ENCODE measurements at places on chromosomes 2 and 18.
A peak's percentile ranks its signal among the peaks of the same experiment; 100 is the strongest.

GRCh38 chr2:80303909-80304837 is at the start of gene LRRTM1:
LRRTM1 (minus strand) TSS chr2:80304752; CDS start chr2:80303819, 933 bp downstream.
- no peak for DNase-seq

GRCh38 chr2:175393851-175394250 is 212.3 kb upstream of the ATP5MC3 start:
- DNase-seq, result no peak

GRCh38 chr2:32918774-32919173 is 28.0 kb upstream of the LTBP1 start:
- DNase-seq, result no peak

DNA sequence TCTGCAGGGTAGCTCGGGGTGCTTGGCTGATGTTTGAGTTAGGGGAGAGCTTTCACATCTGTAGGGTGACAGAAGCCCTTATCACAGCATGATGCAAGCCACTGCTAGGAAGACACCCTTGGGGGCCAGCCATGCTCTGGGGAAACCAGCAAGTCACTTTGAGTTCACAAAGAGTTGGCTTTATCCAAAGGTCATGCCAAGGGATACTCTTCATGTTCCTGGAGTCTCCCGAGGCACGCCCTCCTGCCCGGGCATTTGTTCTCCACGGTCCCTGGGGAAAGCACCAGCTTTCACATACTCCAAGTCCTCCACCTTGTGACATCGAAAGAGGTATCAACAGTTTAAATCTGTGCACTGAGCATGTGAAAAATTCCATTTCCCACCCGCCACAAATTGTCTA is 227.7 kb downstream of the VAPA start:
- DNase-seq, result no peak

GRCh38 chr2:36507408-36507812 is 90.6 kb downstream of the FEZ2 start:
- DNase-seq, result no peak

GRCh38 chr2:206635015-206635414 is 7.3 kb upstream of the FAM237A start:
- no peak for DNase-seq

GRCh38 chr2:144479659-144480058 is 40.3 kb downstream of the ZEB2 start:
- no peak for DNase-seq

DNA sequence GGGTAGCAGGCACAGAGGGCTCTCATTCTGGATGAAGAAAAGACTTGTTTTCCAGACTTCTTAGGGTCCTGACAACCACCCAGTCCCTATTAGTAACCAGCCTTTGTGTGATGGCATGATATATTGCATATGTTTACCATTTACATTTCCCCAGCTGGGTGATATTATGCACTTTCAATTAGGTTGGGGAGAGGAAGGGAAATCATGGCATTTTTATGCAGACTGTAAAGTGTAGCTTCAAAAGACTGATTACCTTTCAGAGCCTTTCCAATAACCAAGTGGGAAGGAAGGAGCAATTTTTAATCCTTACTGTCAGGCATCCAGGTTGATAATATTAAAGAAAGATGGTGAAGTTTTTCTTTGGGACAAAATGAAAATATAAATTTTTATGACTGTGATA is 240.8 kb upstream of the NRP2 start:
- DNase-seq, result no peak

DNA sequence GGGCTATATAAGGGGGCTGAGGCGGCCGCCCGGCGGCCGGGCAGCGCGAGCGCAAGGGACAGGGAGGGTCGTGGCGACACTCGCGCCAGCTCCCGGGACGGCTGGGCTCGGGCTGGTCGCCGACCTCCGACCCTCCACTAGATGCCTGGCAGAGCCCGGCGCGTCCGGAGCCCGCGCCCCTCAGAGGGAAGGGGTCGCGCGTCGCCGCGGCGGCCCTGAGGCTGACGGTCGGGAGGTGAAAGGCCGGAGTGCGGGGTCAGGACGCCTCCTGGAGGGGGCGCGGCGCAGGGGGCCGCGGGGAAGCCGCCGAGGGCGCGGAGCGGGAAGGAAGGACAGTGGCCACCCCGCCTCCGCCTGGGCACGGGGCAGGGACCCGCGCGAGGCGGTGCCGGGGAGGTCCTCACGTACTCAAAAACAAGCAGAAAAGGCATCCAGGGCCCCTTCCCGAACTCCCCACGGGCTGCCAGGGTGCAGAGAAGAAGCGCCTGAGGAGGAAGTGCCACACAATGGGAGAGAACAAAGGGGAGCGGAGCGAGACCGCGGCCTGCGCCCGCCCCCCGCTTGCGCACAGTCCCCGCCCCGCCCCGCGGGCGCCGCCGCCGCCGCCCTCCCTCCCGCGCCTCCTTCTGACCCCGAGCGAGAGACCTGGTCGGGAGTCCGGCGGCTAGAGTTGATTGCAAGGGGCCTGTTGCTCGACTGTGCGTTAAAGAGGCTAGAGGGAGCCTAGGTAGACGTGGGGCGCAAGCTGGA is 776 bp upstream of the KLF7 start:
- no peak for DNase-seq

- no peak for DNase-seq
These were observed 37.1 kb upstream of the FRZB start for GRCh38 chr2:182903566-182903965.

- no peak for DNase-seq
These were observed 229.8 kb downstream of the LDLRAD4 start for GRCh38 chr18:13448335-13448795.

DNA sequence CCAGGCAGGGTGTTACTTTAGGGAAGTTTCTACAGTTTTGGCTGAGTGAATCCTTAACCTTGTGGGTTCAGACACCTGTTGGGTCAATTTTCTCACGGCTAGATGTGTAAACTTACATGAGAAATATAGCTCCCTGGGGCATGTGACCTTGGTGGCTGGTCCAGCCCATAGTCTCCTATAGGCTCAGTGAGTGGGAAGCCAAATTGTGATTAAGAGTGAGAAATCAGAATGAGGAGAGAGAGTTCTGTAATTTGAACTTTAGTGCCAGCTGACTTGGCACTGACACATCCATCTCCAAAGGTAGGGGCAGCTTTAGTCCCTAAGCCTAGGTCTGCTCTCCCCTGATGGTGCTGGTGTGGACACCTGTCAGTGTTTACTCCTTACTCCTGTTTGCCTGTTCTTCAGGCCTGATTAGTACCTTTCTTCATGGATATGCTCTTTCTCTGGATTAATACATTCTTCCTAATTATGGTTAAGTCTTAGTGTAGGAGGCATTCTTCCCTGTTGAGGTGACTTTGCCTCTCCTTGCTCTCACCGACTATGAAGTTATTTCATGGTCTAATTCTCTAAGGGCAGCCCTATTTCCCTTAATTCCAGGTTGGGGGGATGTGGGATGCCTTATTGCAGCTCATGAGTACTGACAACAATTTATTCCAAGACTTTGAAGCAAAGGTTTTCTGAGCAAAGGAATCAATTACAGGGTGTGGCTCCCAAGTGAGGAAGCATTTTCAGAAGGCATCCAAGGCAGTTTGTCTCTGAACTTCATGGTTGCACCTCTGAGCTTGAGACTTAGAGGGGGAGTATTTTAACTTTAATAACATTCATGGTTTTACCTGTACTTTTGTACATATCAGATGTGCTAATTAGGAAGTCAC is 177.3 kb downstream of the DYSF start:
- no peak for DNase-seq

DNA sequence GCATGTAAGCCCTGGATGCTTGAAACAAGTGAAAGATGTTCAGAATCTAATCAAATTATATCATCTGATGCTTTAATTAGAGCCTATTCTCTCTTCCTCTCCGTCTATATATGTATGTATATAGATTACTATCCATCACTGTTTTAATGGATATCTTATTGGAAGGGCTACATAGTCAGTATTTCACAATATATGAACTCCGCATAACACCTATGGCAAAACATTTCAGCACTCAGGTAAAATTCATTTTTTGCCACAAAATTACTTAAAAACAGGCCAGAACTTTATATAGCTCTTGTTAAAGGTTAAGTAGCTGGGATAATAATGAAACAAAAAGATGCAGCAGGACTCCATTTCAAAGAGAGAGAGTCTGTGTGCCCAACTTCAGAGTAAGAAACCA is 1.2 kb downstream of the PJVK start:
- DNase-seq, result no peak

DNA sequence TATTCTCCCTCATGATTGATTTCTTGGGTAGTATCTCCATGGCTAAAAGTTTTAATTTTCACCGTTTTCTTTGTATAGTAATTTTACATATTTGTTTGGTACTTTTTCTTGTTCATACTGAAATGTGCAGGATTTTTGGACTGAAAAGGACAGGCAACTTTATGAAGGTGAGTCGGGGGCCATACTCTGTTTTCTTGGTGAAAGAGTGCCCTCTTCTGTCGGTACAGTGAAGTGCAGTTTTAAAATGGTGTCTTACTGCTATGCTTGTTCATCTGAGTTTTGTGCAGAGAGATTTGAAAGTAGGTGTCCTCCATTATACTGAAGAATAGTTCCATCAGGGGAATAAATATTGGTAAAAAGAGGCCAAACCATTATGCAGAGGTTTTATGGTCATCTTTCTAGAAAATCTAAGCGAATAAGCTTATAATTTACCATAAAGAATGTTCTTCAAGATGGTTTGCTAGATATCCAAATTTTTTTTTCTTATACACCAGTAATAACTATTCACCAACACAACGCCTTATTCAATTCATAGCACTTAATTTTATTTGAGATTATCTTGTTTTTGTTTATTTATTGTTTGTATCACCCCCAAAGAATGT is 8.7 kb upstream of the SERPINB13 start:
- DNase-seq, result peak; percentile 1

- no peak for DNase-seq
These were observed 28.8 kb upstream of the APOB start for GRCh38 chr2:21072477-21073242.

- no peak for DNase-seq
These were observed 21.2 kb upstream of the MAP3K20 start for GRCh38 chr2:173054466-173054865.

- peak; percentile 69 for DNase-seq
These were observed at the start of gene EHD3 for GRCh38 chr2:31233741-31234682. EHD3 (plus strand) TSS chr2:31234152; CDS start chr2:31234622, 470 bp downstream.

- DNase-seq, result no peak
These were observed 17.5 kb downstream of the TGOLN2 start for GRCh38 chr2:85310330-85310729.

GRCh38 chr18:78505851-78506461 is 473.7 kb upstream of the SALL3 start:
- no peak for DNase-seq

- no peak for DNase-seq
These were observed 206.5 kb upstream of the TCF4 start for GRCh38 chr18:55794288-55795052.

DNA sequence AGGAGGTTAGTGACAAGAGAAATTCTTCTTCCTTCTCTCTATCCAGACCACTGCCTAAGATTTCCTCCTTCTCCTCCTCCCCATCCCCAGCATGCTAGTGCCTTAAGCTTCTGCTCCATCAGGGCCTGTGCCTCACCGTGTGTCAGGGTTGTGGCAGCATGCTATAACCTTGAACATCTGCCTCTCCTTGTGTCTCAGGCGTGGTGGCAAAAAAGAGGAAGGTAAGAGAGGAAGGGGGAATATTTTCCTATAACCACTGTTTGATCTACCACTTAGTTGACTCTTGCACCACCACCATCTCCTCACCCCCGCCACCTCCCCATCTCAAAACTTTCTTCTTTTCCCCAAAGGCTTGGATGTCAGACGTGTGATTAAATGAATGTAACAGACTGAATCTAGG is 38.3 kb upstream of the PEX13 start:
- no peak for DNase-seq

- DNase-seq, result no peak
These were observed at the start of gene CDKL4 for GRCh38 chr2:39243469-39244123. CDKL4 (minus strand) TSS chr2:39243970.

DNA sequence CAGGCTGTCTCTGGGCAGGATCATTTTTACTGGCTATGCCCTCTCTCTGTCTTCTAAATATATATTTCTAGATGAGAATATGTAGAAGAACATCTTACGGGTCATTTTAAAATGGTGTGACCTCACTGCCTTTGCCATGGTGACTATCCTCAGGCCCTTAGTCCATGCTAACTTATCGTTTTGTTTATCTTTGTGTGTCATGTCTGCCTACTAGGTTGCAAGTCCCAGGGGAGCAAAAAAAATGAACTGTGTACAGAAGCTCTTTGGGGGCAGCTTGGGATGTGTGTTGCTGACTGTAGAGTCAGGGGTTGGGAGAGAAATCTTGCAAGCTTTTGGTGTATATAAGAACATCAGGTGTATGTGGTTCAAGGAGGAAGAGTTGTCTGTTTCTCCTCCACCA is 11.0 kb downstream of the CPSF3 start:
- no peak for DNase-seq

DNA sequence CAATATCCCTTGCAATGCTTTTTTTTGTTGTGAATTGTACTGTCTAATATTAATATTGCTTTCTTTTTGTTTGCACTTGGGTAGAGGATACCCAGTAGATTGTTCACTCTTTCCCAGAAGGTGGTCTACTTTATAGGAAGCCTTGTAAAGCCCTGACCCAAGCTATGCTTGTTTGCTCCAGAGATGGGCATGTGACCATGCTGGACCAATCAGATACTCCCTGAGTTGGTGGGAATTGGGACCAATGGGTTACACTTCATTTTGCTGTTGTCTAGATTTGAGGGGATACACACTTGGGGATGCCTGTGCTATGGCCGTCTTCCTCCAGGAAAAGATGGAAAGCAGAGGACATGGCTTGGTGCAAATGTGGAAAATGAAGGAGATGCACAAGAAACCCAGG is 314.3 kb downstream of the DYSF start:
- DNase-seq, result no peak

DNA sequence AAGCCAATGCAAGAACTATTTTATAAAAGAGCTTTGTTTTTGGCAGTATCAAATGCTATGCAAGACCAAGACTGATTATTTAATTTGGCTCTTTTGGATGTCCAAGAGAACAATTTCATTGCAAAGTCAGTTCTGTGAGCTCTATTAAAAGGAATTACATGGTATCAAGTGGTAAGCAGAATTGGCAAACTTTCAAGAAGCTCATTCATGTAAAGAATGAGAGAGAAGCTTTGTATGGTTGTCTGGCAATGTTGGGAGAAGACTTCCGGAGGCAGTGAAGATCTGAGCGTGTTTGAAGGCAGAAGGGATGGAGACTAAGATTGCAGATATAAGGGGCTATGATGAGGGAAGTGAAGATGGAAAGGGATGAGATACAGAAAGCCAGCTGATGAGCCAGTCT is 49.6 kb downstream of the CPS1 start:
- no peak for DNase-seq

DNA sequence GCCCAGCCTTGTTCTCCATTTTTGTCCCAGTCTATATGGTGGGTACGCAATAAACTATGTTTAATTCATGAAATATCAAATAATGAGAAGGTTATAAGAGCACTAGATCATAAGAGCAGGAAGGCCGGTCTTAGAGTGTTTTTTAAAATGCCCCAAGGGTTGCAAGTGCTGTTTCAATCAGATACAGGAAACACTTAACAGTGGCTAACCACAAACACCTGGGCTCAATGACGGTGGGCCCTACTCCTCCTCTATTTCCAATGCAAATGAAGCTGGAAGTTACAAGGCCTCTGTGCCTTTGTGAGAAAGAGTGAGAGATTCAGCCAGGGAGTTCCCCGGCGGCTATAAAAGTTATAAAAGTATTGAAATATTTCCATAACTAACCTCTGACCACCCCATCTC is 18.9 kb upstream of the WDR33 start:
- no peak for DNase-seq

GRCh38 chr2:195590861-195591205 is 66.2 kb upstream of the SLC39A10 start:
- no peak for DNase-seq
